ENCODE measurements at places on chromosomes 7 and 10.

GRCh38 chr10:6680735-6681134 is 100.7 kb upstream of the PRKCQ start:
- DNase-seq = no peak

GRCh38 chr7:130758429-130759056 is 24.5 kb upstream of the KLF14 start:
- DNase-seq = peak; percentile 54

DNA sequence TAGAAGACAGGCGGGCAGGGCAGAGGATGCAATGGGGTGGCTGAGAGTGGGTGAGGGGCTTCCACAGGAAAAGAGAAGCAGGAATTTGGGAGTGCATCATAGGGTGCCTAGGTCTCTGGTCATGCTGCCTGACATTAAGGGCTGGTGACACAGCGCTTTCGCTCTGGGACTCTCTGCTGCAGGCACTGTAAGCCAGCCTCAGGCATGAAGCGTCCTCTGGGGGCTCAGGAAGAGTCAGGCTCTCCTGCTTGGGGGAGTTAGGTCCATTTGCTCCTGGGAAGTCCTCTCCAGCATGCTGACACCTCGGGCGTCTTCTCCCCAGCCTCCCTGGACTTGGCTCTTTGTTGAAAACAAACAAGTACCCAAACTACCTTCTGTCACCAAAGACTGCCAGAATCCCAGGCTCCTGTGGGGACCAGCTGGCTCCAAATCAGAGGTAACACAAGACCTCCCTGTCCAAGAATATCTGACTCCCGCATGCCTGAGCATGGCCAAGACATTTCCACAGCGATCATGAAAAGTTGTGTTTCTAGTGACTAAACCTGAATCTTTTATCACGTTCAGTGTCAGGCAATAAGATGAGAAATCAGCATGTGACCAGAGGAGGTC is 55.4 kb downstream of the GPR26 start:
- no peak for DNase-seq

DNA sequence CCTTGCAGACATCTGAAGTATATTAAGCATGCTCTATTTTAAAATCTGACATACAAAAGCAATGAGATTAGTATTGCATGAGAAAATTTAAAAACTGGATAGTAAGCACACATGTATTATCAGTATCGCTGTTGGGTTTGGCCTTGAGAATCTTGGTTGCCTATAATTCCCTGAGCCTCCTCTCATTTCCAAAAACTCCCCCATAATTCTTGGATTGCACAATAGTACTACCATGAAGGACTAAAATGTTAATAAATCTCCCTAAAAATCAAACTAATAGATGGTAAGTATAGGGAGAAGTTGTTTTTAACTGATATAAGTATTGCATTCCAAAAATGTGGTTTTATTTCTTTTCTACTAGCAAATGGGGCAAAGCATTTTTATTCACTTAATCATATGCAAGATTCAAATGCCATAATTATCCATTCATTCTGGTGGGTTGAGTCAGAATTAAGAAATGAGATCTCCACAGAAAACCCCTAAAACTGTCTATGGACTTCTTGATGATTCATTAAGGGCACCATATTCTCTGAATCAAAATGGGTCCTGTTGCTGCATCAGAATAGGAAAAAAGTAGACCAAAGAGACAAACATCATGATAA is 10.3 kb upstream of the VIM start:
- peak; percentile 97 for DNase-seq

DNA sequence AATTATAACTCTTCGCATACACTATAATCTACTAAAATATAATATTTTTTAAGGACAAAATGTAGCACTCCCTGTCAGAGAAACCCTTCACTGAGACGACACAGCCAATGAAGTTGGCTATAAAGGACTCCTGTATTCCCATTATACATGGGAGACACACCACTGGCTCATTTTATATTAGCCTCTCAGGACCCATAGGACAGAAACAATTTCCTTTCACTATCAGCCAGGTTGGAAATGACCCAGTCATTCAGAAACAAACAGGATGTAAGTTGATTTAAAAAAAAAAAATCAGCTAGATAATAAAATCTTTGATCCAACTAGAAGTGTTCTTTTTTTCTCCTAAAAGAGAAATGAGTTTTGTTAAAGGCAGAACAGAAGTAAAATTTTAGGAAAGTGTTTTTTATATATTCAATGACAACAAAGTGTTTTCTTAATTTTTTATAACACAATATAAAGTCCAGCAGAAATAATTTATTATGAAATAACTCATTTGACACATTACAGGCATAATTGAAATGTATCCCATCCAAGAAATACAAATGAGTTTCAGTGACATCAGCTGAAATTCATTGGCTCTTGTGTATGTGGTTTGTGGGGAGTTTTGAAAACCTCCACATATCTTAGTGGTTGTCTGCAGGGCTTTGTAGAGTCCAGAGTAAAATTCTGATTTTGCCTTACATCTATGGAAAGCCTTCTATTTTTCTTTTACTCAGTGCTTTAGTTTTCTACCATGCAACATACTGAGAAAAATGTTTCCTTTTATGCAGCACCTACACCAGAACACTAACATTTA is 64.1 kb downstream of the CTTNBP2 start:
- DNase-seq = peak; percentile 37

- no peak for DNase-seq
Observed at GRCh38 chr10:1009071-1009494, 16.6 kb downstream of the IDI2 start.

DNA sequence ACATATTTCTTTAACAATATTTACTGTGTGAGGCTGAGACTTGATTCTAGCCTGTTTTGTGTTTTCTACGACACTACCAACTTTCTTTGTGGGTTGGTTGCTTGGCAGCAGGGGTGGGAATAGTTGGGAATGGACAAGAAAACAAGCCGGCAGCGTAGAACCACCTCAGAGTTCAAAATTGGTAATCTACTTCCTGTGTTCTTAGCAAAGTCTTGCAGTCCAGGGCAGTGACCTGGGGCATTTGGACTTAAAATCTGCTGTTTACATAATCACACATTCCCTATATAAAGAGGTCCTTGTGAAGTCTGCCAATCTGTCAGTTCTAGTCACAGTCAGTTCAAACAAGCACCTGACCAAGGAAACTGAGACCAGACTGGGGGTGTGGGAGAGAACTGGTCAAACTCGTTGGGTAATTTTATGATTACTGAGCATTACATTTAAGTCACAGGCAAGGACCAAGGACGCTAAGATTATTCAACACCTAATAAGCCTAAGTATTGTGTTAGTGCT is 167.9 kb downstream of the CPEB3 start:
- no peak for DNase-seq

- no peak for DNase-seq
Observed at GRCh38 chr10:550665-551372, 138.6 kb downstream of the DIP2C start.

GRCh38 chr7:98418636-98419315 is 17.9 kb upstream of the BAIAP2L1 start:
- peak; percentile 97 for DNase-seq

DNA sequence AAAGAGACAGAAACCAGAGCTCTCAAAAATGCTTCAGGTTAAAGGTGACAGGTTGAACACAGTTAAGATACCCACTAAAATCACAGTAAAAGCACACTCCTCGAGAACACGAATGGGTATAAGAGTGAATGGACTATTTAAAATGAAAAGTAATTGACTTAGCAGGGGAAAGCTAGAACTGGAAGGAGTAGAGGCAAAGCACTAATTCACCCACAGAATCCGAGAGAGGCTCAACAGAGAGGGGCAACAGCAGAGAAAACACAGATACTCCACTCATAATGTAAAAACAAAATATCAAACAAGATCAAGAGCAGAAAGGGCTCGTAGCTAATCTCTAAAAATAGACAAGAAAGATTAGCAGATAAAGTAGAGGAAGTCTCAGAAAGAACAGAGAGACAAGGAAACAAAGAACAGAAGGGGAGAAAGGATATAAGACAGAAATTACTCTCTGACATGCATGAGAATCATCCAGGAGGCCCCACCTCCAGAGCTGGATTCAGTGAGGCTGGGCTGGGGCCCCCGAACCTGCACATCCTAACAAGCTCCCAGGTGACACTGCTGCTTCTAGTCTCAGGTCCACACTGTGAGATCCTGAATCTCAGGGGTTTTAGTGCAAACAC is 117.6 kb downstream of the GALNT11 start:
- no peak for DNase-seq

- DNase-seq = no peak
Observed at GRCh38 chr7:142925413-142925812, 8.1 kb downstream of the TRPV5 start.

GRCh38 chr10:123831259-123831658 is 60.3 kb downstream of the CPXM2 start:
- DNase-seq = no peak

GRCh38 chr10:48776528-48776927 is 91.9 kb downstream of the WDFY4 start:
- DNase-seq = no peak

- peak; percentile 50 for DNase-seq
Observed at GRCh38 chr7:104943502-104944343, 70.3 kb upstream of the KMT2E start.

- DNase-seq = peak; percentile 83
Observed at GRCh38 chr7:22667562-22668239, 59.3 kb upstream of the IL6 start.

GRCh38 chr7:801940-802381 is 30.3 kb upstream of the SUN1 start:
- no peak for DNase-seq

Data from fibroblast of skin of right biceps (primary cell).